ENCODE measurements at places on chromosomes 2 and 18.

DNA sequence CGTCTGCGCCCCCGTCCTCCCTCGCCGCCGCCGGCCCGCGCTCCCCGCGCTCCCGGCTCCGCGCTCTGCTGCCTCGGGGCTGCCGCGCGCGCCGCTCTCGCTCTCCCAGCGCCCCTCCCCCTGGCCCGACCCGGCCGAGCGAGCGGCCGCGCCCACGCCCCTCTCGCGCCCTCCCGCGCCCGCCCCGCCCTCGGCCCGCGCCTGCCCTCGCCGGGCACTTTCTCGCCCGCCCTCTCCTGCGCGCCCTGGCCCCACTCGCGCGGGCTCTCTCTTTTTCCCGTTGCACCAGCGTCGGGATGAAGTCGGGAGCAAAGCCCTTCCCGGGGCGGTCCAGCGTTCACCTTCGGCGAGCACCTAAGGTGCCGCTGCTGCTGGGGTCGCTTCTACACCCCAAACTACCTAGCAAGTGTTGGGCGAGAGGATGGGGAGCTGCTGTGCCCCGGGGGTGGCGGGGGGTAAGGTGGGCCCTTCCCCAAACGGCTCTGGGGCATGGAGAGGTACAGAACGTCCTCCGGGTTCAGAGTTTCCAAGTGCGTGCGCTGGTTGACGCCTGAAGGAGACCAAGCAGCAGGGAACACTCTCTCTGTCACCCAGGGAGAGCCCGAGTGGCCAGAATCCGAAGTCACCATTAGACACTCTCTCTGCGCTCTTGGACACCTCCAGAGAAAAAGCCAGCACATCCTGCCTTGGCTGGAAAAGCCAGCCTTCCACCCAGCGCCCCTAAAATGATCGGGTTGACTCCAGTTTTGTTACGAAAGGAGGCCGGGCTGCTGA, at the start of gene COLEC12:
Gene COLEC12 (minus strand): TSS at position 70 of the 774 bp plus-strand sequence. CDS start 187 bp downstream, outside the sequence.
- no peak for DNase-seq

- peak; percentile 81 for DNase-seq
Observed at GRCh38 chr2:30706534-30707303, 100.5 kb downstream of the CAPN13 start.

GRCh38 chr18:25230658-25231326, 121.2 kb downstream of the ZNF521 start:
- no peak for DNase-seq

- DNase-seq = no peak
Observed at GRCh38 chr2:42383855-42384530, 23.0 kb upstream of the COX7A2L start.

GRCh38 chr18:36660311-36660710, 168.5 kb downstream of the TPGS2 start:
- no peak for DNase-seq

GRCh38 chr18:70732916-70733315, 444.1 kb downstream of the SOCS6 start:
- no peak for DNase-seq

Measured in activated T-cell treated with anti-CD3 and anti-CD28 coated beads, Interleukin-2, amount 50 U/mL, for 48 hours (primary cell).